ENCODE measurements at places on chromosomes 1 and 21. TPM values are rescaled to one million over a fixed set of nuclear protein-coding genes. Genes with fewer than 3 reads are reported as not detected.

Gene KRTAP13-2
- not detected for total RNA-seq

Gene DISP3
- total RNA-seq = not detected

Gene ATP1A4
- total RNA-seq = not detected

Gene TESK2
- 2.1 TPM for total RNA-seq

Gene PGLYRP4
- not detected for total RNA-seq

Gene AGPAT3
- total RNA-seq = 52.1 TPM

Gene DISC1
- 12.7 TPM for total RNA-seq

Gene KAZN
- total RNA-seq = 2.2 TPM

Gene EDN2
- not detected for total RNA-seq

Gene TNNT2
- total RNA-seq = not detected

Gene CHI3L1
- 896 TPM for total RNA-seq

Gene MCOLN2
- total RNA-seq = 0.29 TPM

Gene KCNE2
- total RNA-seq = 0.14 TPM

Gene ZC3H11A
- total RNA-seq = 106 TPM

Gene CD247
- total RNA-seq = not detected

Gene CHI3L2
- total RNA-seq = not detected

Measured in placental pericyte (primary cell).